ENCODE measurements at places on chromosomes 1 and 21. TPM values are rescaled to one million over a fixed set of nuclear protein-coding genes. Genes with fewer than 3 reads are reported as not detected.

GRCh38 chr1:20187813-20188454 lies 1.6 kb upstream of the PLA2G2C start:
- H3K4me1 ChIP-seq, result no peaks in the 10 kb centered on the region
- no peaks in the 10 kb centered on the region for H3K27me3 ChIP-seq
- no peak overlapping the region for H3K27ac ChIP-seq
- no peaks in the 10 kb centered on the region for H3K36me3 ChIP-seq

The CHML gene
- total RNA-seq, result 8.0 TPM

The TCHH gene
- 0.41 TPM for total RNA-seq

DNA sequence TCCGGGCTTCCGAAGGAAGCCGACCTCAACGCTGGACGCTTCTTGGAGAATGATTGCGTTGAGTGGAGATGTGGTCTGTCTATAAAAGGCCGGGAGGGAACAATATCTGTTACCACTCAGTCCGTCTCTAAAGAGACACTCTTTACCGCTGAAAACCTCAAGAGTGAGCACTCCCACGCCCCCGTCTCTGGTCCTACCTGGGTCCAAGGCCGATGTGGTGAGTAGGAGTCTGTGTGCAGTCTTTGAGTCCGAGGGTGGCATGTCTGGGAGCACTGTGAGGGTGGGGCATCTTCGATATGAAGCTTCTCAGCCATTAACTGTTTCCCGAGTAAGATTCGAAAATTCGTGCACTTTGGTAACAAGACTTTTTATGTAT lies 576 bp downstream of the ZFP69 start:
- peak overlapping the region; percentile 82 for H3K4me3 ChIP-seq
- peaks cover 4% of the 10 kb centered on the region for H3K36me3 ChIP-seq
- H3K27me3 ChIP-seq, result no peaks in the 10 kb centered on the region
- peak overlapping the region; percentile 61 for H3K27ac ChIP-seq

The FCRL5 gene
- total RNA-seq, result 0.21 TPM

- DNase-seq, result no peak
- no peaks in the 10 kb centered on the region for H3K27me3 ChIP-seq
- H3K4me3 ChIP-seq, result peak overlapping the region; percentile 29
- H3K36me3 ChIP-seq, result no peaks in the 10 kb centered on the region
These were observed 64.0 kb upstream of the HMCN1 start for GRCh38 chr1:185670187-185670627.

GRCh38 chr1:39981945-39982344 lies 27.0 kb downstream of the MFSD2A start:
- H3K27ac ChIP-seq, result no peak overlapping the region
- H3K4me1 ChIP-seq, result no peaks in the 10 kb centered on the region
- no peaks in the 10 kb centered on the region for H3K27me3 ChIP-seq
- H3K36me3 ChIP-seq, result no peaks in the 10 kb centered on the region

GRCh38 chr1:118334506-118334905 lies 149.5 kb upstream of the SPAG17 start:
- no peak for DNase-seq
- H3K4me1 ChIP-seq, result no peaks in the 10 kb centered on the region
- no peaks in the 10 kb centered on the region for H3K27me3 ChIP-seq
- no peaks in the 10 kb centered on the region for H3K36me3 ChIP-seq
- no peak overlapping the region for H3K4me3 ChIP-seq
